ENCODE measurements at places on chromosomes 16 and 17.

DNA sequence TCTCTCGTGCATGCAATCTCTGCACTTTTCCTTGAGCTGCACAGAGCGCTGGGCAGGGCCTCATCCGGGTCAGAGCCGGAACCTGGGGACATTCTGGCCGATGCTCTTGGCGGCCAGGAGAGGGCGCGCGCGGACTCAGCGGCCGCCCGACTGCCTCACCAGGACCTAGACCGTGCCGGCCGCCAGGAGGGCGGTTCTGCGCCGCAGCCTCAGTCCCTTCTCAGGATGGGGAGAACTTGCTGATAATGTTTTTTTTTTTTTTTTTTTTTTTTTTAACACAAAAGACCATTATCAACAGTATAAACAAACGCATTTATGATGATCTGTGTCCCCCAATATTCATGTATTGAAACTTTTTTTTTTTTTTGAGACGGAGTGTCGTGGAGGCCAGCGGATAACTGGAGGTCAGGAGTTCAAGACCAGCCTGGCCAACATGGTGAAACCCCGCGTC, 8.1 kb upstream of the FLYWCH2 start:
- no peak overlapping the region for H3K27ac ChIP-seq
- H3K36me3 ChIP-seq: no peaks in the 10 kb centered on the region
- no peak overlapping the region for H3K4me3 ChIP-seq
- no peaks in the 10 kb centered on the region for H3K4me1 ChIP-seq
- peak; percentile 74 for DNase-seq

DNA sequence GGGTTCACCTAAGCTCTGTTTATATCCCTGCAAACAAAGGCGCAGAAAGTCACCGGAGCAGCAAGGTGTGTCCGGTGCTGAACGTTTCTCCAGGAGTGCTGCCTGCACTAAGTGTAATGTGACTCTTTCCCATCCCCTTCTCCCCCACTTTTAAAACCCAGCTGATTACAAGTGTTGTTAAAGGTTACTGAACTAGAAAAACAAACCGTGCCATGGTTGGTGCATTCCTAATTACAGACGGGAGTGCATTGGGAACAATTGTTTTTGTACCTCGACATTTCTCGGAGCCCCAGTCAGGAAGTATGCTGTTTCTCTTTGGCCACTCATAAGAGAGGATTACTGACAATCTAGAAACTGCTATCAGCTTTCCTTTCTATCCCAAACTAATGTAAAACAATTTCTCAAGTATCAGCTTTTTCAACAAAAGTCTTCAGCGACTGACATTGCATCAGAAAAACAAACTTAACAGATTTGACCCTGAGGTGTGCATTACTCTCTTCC, 441.0 kb upstream of the SALL1 start:
- no peak overlapping the region for H3K27ac ChIP-seq
- no peaks in the 10 kb centered on the region for H3K4me1 ChIP-seq
- H3K36me3 ChIP-seq: no peaks in the 10 kb centered on the region
- no peak for DNase-seq

GRCh38 chr16:66682271-66682670, 14.3 kb downstream of the CMTM4 start:
- no peak overlapping the region for H3K27ac ChIP-seq
- H3K36me3 ChIP-seq: no peaks in the 10 kb centered on the region
- H3K27me3 ChIP-seq: no peaks in the 10 kb centered on the region
- no peak for DNase-seq
- H3K4me1 ChIP-seq: no peaks in the 10 kb centered on the region

DNA sequence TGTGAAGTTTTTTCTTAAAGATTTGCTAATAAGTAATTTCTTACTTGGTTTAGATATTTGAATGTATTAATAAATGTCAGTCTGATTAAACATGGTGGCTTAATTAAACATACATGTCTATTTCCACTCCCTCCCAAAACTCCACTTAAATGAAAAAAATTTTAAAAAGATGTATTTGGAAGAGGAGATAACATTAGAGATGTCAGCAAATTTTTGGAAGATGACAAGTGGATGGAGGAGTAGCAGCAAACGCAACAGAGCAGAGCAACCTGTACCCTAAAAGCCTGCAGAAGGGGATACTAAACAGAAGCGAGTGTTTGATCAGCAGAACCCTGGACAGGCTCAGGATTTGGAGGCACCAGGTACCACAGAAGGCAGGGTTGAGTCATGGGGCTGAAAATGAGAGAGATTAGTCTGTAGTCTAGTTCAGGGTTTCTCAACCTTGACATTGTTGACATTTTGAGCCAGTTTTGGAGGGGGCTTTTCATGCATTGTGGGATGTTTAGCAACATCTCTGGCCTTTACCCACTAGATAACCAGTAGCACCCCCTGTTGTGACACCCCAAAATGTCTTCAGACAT, 17.8 kb downstream of the LUC7L3 start:
- peak; percentile 16 for DNase-seq
- H3K36me3 ChIP-seq: peaks cover 33% of the 10 kb centered on the region
- H3K4me1 ChIP-seq: peaks cover 53% of the 10 kb centered on the region

DNA sequence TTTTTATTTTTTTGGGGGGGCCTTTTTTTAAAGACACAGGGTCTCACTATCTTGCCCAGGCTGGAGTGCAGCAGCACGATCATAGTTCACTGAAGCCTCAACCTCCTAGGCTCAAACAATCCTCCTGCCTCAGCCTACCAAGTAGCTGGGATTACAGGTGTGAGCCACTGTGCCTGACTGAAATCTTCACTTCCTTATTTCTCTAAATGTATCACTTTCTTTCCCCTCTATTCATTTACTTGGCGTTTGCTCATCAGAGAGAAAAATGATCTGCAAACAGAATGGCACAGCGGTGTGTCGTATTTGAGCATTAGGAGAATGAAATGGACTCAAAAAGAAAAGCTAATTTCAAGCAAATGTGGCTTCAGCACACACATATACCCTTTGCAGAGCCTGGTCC, 44.3 kb upstream of the CDH5 start:
- no peak for DNase-seq
- H3K4me1 ChIP-seq: no peaks in the 10 kb centered on the region
- H3K27ac ChIP-seq: no peak overlapping the region
- no peaks in the 10 kb centered on the region for H3K27me3 ChIP-seq
- H3K4me3 ChIP-seq: no peak overlapping the region

Data from activated naive CD8-positive, alpha-beta T cell treated with anti-CD3 and anti-CD28 coated beads for 36 hours (primary cell).